Skeletal muscle cell (primary cell): ENCODE measurements at places on chromosomes 7 and 10.

DNA sequence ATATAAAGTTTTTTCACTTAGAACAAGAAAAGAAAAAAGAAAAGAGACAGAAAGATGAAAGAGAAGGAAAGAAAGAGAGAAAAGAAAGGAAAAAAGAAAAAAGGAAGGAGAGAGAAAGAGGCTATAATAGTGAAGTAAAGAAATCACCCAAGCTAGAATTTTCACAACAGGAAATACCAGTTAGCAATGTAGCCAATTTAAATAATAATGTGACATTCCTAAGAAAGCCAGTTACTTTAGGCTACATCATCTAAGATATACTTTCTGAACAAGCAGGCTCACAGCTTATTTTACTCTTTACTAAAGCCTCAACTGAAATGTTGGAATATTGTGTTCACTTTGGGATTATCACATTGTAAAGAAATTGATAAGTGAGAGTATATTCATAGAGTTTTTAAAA, 53.6 kb downstream of the GPR37 start:
- DNase-seq, result no peak

- no peak for DNase-seq
Observed at GRCh38 chr10:132630666-132631337, 93.2 kb downstream of the INPP5A start.

GRCh38 chr10:43939939-43940820, 291.5 kb upstream of the ZNF32 start:
- peak; percentile 26 for DNase-seq

GRCh38 chr10:133276100-133276434, 601 bp downstream of the ADAM8 start:
- no peak for DNase-seq

DNA sequence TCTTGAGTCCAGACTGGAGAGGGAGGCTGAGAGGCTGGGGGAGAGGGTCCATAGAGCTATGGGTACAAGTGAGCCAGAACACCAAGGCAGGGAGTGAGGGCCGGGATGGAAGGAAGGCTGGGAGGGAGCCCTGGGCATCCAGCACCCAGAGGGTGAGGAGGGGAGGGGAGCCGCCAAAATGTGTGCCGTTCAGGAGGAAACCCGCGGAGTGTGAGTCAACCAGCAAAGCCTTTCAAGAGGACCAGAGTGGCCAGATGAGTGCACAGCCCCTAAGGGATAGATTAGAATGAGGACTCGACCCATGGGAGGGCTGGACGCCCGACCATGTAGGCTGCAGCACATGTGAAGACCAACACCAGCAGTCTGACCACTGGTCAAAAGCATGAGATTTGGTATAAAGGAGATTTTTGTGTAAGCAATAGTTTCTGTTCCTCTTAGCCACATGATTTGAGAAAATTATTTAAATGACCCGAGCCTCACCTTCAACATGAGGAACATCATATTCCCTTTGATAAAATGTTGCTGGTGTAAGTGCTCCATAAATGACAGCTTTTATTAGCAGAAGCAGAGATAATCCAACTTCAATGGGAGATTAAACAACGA, 179.7 kb upstream of the GRB10 start:
- DNase-seq, result no peak

GRCh38 chr7:158606671-158607424, 19.2 kb upstream of the PTPRN2 start:
- no peak for DNase-seq

- no peak for DNase-seq
Observed at GRCh38 chr10:17427201-17427600, 27.2 kb downstream of the ST8SIA6 start.

- no peak for DNase-seq
Observed at GRCh38 chr7:54996391-54996790, 22.4 kb upstream of the EGFR start.

DNA sequence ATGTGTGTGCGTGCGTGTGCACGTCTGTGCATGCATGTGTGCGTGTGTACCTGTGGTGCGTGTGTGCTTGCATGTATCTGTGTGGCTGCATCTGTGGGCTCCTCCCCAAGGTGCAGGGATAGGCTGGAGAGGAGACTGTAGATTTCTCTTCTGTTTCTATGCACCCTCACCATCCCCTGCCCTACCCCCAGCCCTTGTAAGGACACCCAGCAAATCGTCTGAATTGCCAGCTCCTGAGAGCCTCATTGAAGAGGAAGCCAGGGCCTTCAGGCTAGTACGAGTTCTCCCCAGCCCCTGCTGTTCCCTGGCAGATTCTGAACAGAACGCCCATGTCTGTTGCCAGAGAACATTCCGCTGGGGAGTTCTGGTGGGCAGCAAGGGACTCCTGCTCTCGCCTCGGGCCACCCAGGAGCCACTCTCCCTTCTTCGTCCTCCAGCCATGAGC, 17.0 kb upstream of the TRIM8 start:
- DNase-seq, result no peak

- no peak for DNase-seq
Observed at GRCh38 chr7:151830121-151830830, 46.6 kb downstream of the PRKAG2 start.

DNA sequence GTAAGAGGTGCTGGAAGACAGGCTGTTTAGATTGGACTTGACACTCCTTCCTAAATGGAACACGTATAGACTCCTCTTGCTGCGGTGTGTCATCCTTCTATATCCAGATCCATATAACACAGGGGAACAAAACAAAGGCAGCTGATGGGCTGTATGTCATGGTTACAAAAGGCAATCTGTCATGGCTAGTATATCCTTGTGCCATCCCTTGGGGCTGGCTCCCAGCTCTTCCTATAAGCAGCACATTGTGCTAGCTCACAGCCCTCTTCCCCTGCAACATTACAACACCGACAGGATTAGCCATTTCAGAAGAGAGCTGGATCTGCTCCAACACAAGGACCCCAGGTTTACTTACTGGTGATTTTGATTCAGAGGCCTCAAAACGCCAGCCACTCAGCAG, 15.3 kb downstream of the LIPK start:
- DNase-seq, result no peak
